Activated B cell treated with CpG ODN at 0.5 μM for 24 hours (primary cell): ENCODE measurements at places on chromosomes 11 and 22. TPM values are rescaled to one million over a fixed set of nuclear protein-coding genes. Genes with fewer than 3 reads are reported as not detected.

Gene NRGN
- total RNA-seq, result 0.69 and 1.0 TPM in 2 replicates

Gene VPREB1
- total RNA-seq, result not detected in 2 replicates

Gene TMEM121B
- 0.16 and 0.17 TPM in 2 replicates for total RNA-seq

Gene ZBTB16
- total RNA-seq, result 1.3 and 2.5 TPM in 2 replicates

Gene SLC43A1
- total RNA-seq, result 11.1 and 12.8 TPM in 2 replicates

Gene YWHAH
- 44.3 and 48.9 TPM in 2 replicates for total RNA-seq

Gene OR4P4
- total RNA-seq, result not detected in 2 replicates

Gene GPR83
- 0.16 and 0.17 TPM in 2 replicates for total RNA-seq

Gene NAALADL1
- total RNA-seq, result 11.3 and 13.4 TPM in 2 replicates
